ENCODE measurements at places on chromosomes 7 and 10.

- DNase-seq, result peak; percentile 47
Measured at GRCh38 chr10:62373995-62374861, at the start of gene ZNF365. Gene ZNF365 (plus strand): TSS chr10:62374369. CDS start chr10:62376194, 1,825 bp downstream.

DNA sequence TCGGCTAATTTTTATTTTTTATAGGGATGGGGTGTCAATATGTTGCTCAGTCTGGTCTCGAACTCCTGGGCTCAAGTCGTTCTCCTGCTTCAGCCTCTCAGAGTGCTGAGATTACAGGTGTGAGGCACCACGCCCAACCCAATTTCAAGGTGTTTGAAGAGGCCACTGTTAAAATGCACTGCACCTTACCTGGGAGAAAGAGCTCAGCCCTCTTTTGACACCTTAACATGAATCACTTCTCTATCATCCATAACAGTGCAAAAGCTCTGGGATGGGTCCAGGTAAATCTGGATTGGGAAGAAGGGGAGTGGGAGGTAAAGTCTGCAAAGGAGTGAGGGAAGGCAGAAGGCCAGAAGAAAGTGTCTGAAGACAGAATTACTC, 557 bp upstream of the ZNF282 start:
- no peak for DNase-seq

GRCh38 chr10:114544045-114544659, 113.9 kb downstream of the ABLIM1 start:
- peak; percentile 77 for DNase-seq

DNA sequence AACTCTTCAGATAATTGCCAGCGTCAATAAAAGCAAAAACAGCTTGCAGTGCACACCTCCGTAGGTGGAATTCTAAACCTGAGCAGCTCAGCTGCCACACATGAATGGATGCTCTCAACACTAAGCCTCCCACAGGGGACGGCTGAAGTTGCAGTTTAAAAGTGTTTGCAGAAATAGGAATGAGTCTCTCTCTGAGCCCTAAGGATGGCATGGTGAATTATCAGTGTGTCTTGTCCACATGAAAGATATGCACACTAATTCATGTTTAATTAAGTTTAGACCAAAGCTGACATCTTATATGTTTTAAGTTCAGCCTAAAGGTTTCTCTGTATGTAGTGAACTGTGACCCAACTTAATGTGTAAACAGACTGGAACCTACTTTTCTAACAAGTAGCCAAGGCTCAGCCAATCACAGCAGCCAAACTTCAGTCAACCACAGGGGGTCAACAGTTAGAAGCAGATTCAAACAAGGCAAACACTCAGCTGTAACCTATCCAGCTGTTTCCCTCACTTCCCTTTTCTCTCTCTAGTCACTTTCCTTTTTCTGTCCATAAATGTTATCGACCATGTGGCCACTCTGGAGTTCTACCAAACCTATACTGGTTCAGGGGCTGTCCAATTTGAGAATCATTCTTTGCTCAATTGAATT, 38.1 kb downstream of the CTTNBP2 start:
- no peak for DNase-seq

DNA sequence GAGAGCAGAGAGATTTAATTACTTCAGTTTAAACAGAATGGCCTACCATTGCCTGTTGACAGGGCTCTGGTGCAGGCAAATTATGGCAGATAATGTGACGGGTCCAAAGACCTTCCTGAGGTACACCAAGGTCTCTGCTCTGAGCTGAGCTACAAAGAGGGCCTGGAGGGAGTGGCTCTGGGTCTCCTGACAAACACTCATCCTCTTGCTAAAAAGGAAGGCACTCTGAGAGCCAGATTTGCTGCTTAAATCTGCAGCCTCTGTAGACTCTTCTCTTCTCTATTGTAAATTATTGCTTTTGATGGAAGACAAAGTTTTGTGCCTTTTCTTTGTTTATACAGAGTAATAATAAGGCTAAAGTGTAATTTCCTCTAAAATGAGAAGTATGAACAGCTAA, 529.5 kb upstream of the FZD8 start:
- no peak for DNase-seq

DNA sequence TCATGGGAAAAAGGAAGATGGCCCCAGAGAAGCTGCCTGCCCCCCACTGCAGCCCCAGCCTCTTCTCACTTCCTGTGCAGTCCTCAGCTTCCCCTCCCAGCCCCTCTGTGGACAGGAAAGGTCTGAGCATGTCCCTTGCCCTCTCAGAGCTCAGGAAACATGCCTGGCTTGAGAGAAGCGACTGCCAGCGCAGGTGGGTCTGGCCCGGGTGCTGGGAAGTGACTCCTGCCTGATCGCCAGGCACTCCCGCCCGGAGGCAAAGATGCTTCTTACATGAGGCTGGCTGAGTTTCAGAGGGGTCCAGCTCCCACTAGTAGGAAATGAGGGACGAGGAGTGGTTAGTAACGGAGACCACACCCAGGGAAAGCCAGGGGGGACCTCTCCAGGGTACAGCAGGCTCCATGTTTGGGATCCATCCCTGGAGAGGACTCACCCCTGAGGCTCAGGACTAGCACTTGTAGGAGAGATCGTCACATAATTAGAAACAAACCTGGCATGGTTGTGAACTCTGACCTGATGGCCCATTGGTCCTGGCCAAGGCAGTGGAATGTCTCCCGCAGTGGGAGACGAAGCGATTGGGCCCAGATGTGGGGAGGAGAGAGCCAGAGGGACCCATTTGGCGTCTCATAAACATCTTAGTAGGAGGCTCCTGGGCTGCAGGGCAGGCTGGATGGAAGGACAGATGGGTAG, 12.3 kb downstream of the ELN start:
- no peak for DNase-seq

- DNase-seq, result peak; percentile 38
Measured at GRCh38 chr10:133225707-133226191, 4.3 kb upstream of the UTF1 start.

DNA sequence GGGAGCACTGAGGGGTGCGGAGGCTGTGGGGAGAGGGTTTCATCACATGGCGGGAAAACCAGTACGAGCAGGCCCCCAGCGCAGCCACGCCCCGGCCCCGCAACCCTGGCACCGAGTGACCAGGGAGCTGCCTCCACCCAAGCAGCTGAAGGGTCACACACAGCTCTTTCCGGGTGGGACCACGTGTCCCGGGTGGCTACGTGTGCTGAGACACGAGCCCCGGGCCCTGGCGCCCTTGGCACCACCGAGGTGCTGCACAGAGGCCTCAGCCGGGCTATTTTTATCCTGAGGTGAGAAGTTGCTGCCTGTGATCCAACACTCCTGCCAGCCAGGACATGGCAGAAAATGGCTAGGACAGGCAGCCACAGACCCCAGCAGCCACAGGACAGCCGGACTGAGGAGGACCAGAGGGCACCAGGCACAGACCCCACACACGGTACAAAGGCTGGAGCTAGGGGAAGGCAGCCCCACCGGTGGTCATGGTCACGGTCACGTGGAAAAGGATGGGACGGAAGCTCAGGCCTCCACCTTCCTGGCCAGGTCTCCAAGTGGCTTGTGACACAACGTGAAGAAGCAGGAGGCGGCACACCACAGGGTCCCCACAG, 223.7 kb downstream of the MAD1L1 start:
- no peak for DNase-seq

DNA sequence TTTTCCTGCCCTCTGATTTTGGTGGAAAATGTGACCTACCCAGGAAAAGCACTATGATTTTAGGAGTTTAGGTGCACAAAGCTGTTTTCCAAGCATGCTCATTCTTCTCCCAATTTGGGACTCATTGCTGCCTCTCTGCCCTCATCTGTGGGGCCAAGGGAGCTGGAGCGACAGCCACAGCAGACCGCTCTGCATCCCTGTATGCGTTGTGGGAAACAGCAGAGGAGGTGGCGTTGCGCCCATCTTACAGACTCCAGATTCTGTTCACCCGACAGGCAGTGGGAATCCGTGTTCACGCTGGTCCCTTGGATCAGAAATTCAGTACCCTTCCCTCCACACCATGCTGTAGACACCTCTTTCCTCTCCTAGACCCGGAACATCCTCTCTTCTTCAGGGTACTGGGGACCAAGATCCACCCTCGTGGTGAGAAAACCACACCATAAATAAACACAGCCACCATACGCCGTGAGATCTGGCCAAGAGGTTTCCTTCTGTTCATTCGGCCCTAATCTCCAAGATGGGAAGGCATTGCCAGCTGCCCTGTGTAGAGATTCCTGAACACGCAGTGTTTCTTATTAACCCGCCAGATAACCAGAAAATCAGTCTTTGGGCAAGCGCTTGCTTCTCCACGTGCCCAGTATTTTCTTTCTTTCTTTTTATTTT, 87.9 kb downstream of the CUX1 start:
- DNase-seq, result no peak

- DNase-seq, result no peak
Measured at GRCh38 chr10:29239569-29240472, 49.0 kb upstream of the LYZL1 start.

GRCh38 chr7:39951226-39952194, 1.5 kb downstream of the CDK13 start:
- DNase-seq, result peak; percentile 84

- no peak for DNase-seq
Measured at GRCh38 chr10:26681076-26681475, 16.4 kb upstream of the PDSS1 start.

- no peak for DNase-seq
Measured at GRCh38 chr10:31028081-31028480, 3.6 kb downstream of the ZNF438 start.

DNA sequence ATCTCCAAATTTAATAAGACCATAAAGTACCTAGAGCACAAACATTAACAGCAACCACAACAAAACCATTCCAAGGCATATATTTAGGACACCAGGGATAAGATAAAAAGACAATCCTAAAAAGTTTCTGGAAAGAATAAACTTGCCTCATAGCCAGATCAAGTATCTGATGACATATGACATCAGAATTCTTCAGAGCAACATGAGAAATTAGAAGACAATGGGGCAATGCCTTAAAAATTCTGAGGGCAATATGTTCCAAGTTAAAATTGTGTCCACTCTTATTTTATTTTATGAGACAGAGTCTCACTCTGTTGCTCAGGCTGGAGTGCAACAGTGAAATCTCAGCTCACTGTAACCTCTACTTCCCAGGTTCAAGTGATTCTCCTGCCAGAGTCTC, 2.8 kb downstream of the EFCAB10 start:
- DNase-seq, result no peak

- DNase-seq, result no peak
Measured at GRCh38 chr7:148609045-148609725, 18.6 kb downstream of the C7orf33 start.

GRCh38 chr7:110573862-110574528, 516.9 kb upstream of the LRRN3 start:
- DNase-seq, result no peak

DNA sequence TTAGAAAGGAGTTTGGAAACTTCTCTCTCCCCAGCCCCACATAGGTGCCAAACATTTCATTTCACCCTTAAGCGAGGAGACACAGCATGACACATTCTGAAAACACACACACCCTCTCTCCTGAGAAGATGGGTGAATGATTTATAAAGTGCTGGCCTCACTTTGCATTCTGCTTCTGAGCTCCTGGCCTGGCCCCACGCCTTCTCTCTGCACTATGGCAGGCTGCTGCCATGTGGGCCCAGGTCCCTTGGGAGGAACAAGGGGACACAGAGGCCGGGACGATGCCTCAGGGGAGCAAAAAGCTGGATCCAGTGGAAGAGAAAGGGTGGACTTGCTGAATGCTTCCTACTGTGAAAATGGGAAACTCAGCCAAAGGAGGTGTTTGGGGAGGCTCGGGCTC, 56.0 kb downstream of the CPXM2 start:
- no peak for DNase-seq

DNA sequence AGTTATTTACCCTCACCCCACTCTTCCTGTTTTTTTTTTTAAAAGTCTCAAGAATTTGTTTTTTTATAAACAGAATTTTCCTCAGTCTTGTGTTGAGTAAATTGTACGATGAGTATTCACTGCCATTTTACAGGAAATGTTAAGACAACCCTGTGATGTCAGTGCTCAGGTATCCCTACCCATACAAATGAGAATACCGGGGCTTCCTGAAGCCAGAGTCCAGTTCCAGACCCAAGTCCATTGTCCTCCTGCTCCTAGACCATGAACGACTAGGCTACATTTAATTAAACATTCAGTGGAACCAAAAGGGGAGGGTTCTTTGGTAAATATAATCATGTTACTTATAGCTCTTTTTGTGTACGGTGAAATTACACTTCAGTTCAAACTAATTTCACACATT, 79.2 kb downstream of the GNAI1 start:
- DNase-seq, result no peak

DNA sequence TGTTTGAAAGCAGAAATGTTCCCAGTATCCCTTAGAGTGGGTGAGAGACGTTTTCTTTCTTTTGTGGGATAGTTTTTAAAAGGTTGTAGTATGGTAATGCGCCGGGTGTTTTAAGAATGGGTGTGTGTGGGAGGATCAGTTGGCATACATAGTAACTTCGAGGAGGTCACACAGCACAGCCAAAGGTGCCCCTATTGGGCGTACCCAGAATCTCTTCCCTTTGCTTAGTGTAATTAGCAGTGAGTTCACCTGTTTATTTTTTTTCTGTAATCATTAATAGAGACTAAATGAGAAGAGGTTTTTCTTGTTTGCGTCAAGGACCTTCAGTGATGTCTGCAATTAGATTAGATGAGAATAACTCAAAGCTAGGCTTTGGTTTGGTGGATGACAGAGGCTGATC, 1.5 kb downstream of the PLEKHA8 start:
- no peak for DNase-seq

- DNase-seq, result no peak
Measured at GRCh38 chr7:77238703-77239136, 39.1 kb upstream of the FGL2 start.

Measured in activated naive CD8-positive, alpha-beta T cell treated with anti-CD3 and anti-CD28 coated beads for 36 hours (primary cell).